Activated T-cell treated with anti-CD3 and anti-CD28 coated beads for 4 hours (primary cell): ENCODE measurements at places on chromosomes 11 and 22.

DNA sequence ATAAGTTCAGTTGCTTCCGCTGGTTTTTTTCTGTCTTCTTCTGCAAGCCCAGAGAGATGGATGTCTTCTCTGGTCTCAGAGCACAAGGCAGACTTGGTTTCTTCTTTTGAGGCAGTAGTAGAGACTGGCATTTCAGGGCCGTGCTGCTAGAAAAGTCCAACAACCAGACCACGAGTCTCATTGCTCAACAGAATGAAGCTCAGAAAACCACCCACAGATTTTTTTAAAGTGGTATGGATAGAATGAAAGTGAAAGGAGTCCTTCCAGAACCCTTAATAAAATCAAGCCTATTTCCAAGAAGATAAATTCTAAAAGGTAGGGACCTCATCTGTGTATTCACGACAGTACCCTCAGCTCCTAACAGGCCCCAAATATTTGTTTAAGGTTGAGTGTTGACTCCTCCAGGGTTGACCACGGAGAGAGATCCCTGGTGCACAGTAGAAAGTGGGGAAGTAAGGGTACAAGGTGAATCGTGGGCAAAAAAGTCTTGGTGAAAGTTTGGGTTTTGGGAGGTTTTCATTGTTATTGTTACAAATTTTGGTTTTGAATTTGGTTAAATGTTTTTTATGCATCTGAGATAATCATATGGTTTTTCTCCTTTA is 43.6 kb upstream of the DDX6 start:
- no peak for DNase-seq

DNA sequence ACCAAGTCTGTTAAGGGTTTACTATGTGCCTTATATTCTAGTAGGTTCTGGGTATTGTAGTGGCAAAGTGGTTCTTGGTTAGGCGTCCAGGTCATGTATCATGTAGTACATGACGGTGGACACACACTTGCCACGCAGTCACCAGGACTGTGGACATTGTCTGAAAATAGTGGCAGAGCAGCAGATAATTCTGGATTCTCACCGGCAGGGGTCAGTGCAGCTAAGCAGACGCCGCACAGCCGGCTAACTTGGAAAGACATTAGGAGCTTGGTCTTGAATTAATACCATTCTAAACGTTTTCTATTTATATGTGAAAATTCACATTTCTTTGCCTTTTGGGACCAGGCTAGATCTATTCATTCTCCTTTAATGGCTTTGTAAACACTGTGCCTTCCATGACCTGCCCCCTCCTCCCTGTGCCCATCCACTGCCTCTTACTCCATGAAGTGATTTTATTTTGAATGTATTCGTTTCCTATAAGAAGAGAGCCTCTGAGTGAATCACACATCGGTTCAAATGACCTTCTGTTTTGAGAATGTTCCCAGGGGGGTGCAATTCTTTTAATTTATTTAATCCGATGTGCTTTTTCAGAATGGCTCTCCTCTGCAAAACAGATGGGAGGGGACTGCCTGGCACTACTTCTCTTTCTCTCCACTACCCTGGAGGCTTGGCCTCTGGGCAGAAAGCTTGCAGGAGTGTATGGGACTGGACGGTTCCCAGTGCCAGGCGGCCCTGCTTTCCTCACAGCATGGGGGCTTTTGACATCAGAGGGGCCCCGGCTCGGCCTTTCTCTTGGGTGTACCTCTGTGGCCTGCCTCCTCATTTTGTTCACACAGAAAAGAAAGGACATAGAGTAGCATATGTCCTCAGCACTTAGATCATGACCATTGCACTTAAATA is 378.0 kb downstream of the NTM start:
- no peak for DNase-seq

- no peak for DNase-seq
These were observed 28.2 kb downstream of the HEPHL1 start for GRCh38 chr11:94049351-94049750.

DNA sequence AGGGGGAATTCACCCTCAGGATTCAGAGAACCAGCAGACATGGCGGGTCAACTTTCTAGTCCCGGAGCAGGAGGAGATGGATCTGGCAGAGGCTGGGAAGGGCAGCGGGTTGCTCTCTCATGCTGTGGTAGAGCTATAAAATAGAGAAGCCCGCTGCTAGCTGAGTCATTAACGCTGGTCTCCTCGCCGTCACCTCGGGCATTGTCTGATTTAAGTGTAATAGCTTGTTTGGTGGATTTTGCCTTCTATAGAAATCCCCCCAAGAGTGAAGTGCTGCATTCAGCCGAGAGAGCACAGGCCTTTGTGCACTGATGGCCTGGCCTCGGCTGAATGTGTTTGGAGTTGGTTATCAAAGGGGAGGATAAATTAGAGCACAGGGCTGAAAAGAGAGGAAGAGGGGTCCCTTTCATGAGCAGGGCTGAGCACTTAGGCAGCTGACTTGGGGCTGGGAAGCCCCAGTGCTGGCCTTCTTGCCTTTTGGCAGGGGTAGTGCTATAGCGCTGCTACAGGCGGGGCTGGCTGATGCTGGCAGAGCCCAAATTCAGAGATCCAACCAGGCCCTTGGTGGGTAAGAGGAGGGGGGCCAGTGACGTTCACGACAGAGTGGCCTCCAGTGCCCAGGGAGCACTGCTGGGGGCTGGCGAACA is 161.1 kb upstream of the CADM1 start:
- DNase-seq = no peak

GRCh38 chr11:84522331-84522730 is 1104.8 kb downstream of the DLG2 start:
- no peak for DNase-seq

GRCh38 chr11:93773601-93774200 is 10.4 kb upstream of the MED17 start:
- DNase-seq = no peak

DNA sequence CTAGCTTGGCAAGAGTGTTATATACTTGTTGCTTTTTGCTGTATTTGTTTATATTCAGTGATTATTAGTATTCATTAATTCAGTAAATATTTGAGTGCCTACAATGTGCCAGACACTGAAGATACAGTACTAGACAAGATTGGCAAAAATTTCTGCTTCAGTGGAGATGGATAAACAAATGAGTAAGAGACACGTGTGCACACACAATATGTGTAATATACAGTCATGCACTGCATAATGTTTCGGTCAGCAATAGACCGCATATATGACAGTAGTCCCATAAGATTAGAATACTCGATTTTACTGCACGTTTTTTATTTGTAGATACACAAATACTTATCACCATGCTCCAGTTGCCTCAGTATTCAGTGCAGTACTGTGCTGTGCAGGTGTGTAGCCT is 104.9 kb upstream of the GAL start:
- DNase-seq = no peak

DNA sequence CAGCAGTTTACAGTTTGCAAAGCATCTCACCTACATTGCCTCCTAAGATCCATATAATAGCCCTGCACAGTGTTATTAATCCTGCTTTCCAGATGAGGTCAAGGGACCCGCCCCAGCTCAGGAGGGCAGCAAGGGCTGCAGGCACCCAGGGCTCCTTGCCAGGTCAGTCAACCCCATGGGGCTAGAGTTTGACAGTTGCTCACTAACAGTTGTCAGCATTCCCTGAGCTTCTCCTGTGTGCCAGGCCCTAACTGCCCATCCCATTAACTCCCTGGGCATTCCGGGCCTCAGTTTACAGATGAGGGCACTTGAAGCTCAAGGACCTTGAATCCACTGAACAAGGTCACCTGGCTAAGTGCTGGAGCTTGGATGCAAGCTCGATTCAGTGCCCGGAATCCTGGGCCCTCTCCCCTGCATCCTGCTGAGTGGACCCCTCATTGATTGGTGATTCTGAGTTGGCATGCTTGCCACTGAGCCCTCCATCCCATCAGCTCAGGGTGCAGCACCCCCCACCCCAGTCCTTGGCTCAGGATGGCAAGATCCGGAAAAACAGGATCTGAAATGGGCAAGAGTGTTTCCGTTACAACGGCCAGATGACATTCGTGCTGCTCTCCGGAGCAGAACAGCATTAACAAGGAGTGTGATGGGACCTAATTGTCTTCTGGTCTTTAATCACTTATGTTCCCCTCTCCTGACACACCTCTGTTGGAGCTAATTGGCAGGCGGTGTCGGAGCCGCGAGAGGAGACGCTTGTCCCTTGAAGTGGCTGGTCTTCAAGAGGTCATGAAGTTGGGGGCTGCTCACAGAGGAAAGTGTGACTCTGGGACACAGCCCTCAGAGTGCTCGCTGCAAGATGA is 87.4 kb upstream of the SHISAL1 start:
- no peak for DNase-seq

- DNase-seq = no peak
These were observed 38.7 kb upstream of the CRTAM start for GRCh38 chr11:122799406-122800105.

- DNase-seq = no peak
These were observed 37.2 kb upstream of the CSNK2A3 start for GRCh38 chr11:11390068-11390771.

DNA sequence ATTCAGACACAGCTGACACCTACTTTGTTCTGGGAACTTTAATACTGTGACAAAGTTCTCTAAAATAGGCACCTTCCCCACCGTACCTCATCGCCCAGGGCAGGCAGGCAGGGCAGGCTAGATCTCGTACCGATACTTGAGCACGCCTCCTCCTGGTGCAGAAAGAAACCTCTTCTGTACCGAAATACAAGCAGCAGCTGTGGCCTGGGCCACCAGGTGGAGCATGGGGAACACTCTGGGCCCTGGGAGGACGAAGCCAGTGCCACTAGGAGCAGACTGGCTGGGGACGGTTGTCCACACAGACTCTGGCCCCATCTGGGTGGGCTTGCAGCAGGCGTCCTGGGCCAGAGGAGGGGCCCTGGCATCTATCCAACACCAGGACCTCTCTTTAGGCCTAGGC is 12.8 kb downstream of the PMM1 start:
- no peak for DNase-seq

- DNase-seq = no peak
These were observed 24.8 kb upstream of the CALCB start for GRCh38 chr11:15048616-15049015.
